Tibial nerve (tissue), 4 donors: ENCODE measurements at places on chromosomes 12 and 14. TPM values are rescaled to one million over a fixed set of nuclear protein-coding genes. Genes with fewer than 3 reads are reported as not detected.

The IFNG-AS1 gene
- total RNA-seq, result not detected

The DACT1 gene
- total RNA-seq, result 77.3 TPM

The TNS2 gene
- 411 TPM for total RNA-seq

The ACSM4 gene
- not detected for total RNA-seq

The OR4N5 gene
- not detected for total RNA-seq

The BCL2L2 gene
- 61.8 TPM for total RNA-seq

The SCN8A gene
- 3.3 TPM for total RNA-seq

The TMBIM6 gene
- 307 TPM for total RNA-seq

The CLEC4A gene
- total RNA-seq, result 4.6 TPM

The SERPINA4 gene
- total RNA-seq, result not detected

The LBHD2 gene
- not detected for total RNA-seq

The TRMT61A gene
- total RNA-seq, result 17.9 TPM

The DAAM1 gene
- 86.7 TPM for total RNA-seq

The CAPZA3 gene
- total RNA-seq, result not detected

The ZNF384 gene
- total RNA-seq, result 35.9 TPM

The GZMH gene
- not detected for total RNA-seq

The SLCO1B1 gene
- 0.78 TPM for total RNA-seq

The RARG gene
- 31.8 TPM for total RNA-seq

The ATP5MC2 gene
- total RNA-seq, result 223 TPM

The DDIT3 gene
- total RNA-seq, result 35.2 TPM

The SPATA7 gene
- total RNA-seq, result 12.3 TPM

The EML5 gene
- total RNA-seq, result 0.60 TPM

The PTPRO gene
- total RNA-seq, result 2.5 TPM

The RNFT2 gene
- 3.6 TPM for total RNA-seq

The TMEM63C gene
- not detected for total RNA-seq

The CIT gene
- 72.1 TPM for total RNA-seq

The PPP1R1A gene
- 77.6 TPM for total RNA-seq
